Dermis blood vessel endothelial cell (primary cell): ENCODE measurements at places on chromosomes 5 and 9.

GRCh38 chr5:111310711-111311620 is 86.8 kb downstream of the CAMK4 start:
- no peak for DNase-seq

DNA sequence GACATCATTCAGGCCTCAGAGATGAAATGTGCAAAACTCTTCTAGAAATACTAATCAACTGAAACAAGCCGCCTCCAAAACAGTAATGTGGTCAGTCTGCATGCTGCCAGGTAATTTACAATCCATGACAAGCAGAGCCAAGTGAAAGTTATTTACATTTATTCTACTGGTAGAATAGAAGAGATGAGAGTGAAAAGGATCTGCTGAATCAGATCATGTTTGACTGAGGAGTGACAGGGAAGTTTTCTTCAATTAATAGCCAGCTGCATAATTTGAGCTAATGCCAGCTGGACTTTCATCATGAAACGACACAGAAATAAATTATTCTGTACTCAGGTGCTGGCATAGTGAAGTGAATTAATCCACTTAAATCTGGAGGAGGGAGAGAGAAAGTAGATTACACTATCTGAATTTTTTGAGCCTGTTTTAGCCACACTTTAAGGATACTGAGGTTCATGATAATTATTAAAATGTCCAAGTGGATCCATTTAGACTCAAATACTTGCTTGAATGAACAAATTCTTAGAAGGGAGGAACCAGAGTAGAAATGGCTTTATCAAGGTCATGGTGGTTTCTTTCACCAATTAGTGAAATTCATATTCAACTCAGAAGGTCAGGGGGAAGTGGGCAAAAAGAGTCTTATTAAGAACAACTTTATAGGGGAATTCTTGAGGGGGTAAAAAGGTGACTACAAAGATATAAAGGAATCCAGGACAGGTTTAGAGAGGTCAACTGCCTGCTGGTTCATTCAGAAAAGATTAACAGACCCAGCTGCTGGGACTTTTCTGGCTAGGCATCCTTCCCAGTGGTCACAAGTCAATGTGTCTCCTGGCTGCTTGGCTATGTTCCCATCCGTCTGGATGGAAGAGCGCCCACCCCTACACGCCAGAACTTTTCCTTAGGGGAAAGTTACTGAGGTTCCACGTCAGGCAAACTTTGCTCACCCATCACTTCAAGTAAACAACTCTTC is 350.4 kb downstream of the PDE4D start:
- peak; percentile 87 for DNase-seq

DNA sequence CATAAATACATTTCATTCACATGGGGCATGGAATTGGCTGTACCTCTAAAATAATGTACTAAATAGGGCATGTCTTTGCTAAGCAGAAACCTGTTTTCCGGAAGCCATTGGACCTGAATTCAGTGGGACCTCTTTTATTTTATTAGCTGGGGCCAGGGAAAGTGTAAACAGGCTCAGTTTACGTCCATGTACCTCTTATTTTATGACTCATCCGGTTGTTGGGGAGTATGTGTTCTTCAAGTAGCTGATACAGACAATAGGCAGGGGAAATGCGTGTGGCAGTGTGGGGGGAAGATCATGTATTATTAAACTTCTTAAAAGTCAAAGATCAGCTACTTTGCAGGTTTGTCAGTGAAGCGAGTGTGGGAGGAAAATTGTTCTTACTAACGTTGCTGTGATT is 1.4 kb upstream of the GDNF start:
- peak; percentile 53 for DNase-seq

GRCh38 chr5:123690821-123691220 is 178.8 kb downstream of the CSNK1G3 start:
- no peak for DNase-seq

GRCh38 chr5:164934561-164934960 is 1429.1 kb downstream of the MAT2B start:
- DNase-seq: no peak

GRCh38 chr5:40781843-40782409 is 16.2 kb downstream of the PRKAA1 start:
- peak; percentile 27 for DNase-seq

GRCh38 chr9:123149067-123149466 is 115.6 kb downstream of the GPR21 start:
- DNase-seq: no peak

DNA sequence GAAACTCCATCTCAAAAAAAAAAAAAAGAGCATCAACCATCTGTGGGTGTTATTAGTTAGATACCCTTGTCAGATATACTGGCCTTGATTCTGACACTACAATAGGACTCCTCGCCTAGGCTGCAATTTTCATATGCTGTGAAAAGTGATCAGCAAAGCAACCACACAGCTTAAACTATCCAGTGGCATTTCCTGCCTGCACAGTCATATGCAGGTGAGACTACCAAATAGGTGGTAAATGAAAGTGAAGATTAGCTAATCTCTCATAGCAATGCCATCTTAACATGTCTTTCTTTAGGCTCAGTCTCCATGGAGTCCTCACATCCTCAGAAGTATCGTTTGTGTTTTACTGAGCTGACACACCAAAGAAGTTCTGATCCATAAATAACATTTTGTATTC is 40.8 kb downstream of the GRAMD2B start:
- no peak for DNase-seq

DNA sequence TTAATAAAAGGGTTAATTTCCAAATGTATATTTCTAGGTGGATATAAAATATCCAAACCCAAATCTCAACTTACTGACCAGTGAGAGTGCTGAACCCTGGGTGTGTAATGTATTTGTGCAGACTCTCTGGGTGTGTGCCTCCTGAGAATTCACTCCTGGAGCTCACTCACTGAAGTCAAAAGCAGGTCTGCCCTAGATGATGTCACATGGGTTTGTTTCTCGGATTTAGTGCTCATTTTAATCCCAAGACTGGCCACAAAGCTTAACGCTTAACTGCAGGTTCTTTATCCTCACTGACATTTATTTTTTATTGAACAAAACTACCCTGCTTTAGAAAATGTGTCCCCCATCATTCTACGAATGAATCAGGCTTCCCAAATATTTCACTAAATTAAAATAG is 179.4 kb downstream of the PPP2R2B start:
- DNase-seq: no peak

DNA sequence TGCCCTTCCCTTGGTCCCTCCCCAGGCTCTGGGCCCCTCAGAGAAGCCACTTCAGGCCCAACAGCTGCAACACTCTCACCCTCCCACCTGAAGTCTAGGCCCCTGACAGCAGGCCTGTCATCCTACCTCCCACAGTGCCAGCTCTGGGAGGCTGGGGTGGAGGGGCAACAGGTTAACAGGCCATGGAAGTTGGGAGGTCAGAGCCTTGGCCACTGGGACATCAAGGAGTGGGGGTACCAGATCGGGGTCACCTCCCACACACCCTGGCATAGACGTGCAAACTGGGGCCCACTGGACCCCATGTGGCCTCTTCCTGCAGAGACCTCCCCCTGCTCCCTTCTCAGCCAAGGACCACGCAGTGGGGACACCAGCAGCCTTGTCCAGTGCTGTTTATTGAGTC is 2.8 kb downstream of the SSNA1 start:
- no peak for DNase-seq

DNA sequence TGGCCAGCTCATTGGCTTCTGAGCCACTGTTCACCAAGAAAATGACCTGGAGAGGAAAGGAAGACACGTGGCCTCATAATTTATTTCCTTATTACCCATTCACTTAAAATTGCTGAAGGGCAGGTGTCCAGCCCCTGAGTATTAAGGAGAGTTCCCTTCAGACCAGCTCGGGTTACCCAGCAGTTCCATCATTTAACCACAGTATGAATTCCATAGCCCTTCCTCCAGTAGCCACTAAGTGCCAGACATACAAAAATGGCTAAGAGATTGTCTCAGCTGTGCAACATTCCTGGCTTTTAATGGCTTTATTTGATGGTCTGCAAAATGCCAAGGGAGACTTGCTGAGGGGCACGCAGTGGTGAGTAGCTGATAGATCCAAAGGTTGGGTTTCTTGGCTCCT is 12.5 kb downstream of the AGXT2 start:
- DNase-seq: no peak

GRCh38 chr5:107919361-107919760 is 248.6 kb upstream of the EFNA5 start:
- no peak for DNase-seq

DNA sequence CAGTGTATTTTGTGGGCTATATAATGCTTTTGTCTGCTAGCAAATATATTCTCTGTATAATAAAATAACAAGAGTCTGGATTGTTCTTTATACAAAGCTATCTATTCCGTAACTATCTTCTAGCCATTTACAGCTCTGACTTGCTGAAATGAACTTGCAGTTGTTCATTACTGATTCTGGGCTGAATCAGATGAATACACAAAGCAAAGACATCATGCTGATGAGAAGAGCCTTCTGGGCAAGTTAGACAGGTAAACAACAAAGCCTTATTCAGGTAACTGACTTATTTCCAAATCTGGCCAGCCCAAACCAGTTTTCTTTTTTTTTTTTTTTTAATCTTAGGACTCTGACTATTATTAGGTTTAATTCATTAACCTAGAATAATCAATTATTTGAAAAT is 255.5 kb downstream of the KIAA0825 start:
- no peak for DNase-seq

GRCh38 chr9:95018099-95018936 is 291.8 kb downstream of the AOPEP start:
- DNase-seq: peak; percentile 91

- DNase-seq: no peak
Observed at GRCh38 chr9:122201641-122202040, 27.1 kb downstream of the LHX6 start.

- no peak for DNase-seq
Observed at GRCh38 chr5:149792540-149793255, 62.6 kb downstream of the PPARGC1B start.

GRCh38 chr5:179241175-179241574 is 104.1 kb downstream of the ADAMTS2 start:
- DNase-seq: no peak

DNA sequence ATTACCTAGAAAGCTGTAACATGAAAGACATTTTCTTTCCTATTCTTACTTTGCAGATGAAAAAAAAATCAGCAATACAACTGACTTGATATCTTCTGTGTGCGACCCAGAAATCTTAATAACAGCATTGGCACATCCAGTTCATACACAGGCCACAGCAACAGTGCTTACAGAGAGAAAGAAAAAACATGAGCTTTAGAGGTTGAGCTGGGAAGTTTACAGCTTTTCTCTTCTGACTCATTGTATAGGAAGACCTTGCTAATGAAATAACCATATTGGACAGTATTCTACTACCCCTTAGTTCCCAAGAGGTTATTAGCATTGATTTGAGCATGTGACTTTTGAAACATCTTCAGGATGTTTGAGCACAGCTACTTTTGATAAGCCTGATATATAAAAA is 1033.4 kb upstream of the DMAC1 start:
- DNase-seq: no peak

DNA sequence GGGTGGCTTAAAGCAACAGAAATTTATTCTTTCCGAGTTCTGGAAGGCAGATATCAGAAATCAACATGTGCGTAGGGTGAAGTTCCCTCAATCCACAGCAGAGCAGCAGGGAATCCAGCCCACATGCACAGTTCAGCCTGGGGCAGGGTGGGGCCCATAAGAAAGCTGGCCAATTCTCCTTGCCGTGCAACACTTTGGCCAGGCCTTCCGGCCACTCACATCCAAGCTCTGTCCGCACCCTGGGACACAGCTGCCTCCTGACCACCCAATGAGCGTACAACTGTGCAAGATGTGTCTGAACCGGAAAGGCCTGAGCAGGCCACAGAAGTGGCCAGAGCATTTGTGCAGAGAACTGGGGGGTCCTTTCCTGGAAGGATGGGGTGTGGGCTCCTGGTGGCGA is 274.9 kb downstream of the GADD45G start:
- DNase-seq: no peak

- DNase-seq: peak; percentile 35
Observed at GRCh38 chr5:126508962-126509279, 85.7 kb downstream of the GRAMD2B start.

DNA sequence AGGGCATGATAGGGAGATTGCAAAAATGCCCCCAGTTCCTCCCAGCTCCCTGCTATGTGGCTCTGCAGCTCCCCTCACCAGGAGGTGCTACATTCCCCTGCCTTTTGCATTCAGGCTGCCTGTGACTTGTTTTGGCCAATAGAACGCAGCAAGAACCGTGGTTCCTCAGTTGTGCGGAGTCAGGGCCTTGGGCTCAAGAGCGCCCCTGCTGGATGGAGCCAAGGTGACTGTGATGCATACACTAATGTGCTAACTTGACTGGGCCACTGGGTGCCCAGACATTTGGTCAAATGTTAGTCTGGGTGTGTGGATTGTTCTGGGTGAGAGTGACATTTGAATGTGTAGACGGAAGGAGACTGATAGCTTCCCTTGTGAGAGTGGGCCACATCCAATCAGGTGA is 123.3 kb upstream of the MVB12B start:
- no peak for DNase-seq

- peak; percentile 34 for DNase-seq
Observed at GRCh38 chr5:139021346-139021745, 146.2 kb upstream of the LRRTM2 start.

- no peak for DNase-seq
Observed at GRCh38 chr9:91197232-91198181, 164.2 kb downstream of the AUH start.

GRCh38 chr9:126723807-126724172 is 81.0 kb upstream of the ZBTB43 start:
- no peak for DNase-seq

DNA sequence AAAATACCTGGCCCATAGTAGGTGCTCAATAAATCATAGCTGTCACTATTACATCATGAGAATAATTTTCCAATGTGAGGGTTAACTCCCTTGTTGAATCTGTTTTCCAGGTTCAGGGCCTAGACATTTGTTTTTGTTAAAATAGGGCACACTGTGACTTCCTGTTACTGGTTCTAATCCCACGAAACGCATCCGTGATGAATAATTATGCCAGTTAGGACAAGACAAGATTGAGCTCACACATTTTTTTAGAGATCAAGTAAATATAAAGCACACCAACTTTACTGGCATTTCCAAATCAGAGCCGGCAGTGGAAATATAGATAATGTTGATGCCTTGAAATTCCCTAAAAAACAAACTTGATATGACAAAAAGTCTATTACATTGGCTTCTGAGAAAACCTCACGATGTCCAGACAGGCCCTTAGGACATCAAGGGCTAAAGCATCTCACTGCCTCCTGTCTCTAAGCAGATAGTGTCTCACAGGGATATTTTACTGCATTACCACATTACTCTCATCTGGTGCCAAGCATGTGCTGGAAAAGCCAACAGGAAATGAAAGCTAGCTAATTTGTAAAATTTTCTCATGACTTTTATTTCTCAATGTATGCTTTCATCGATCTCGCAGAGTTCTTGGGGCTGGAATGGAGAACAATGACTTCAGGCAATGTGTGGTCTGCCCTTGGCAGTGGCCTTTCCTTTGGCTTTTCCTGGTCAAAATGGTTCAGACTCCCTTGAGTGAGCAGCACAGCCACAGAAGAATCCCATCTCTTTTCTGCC is 414.3 kb upstream of the PAPPA start:
- DNase-seq: no peak
